Suprapubic skin (tissue), 4 donors: ENCODE measurements at places on chromosomes 12 and 14.

DNA sequence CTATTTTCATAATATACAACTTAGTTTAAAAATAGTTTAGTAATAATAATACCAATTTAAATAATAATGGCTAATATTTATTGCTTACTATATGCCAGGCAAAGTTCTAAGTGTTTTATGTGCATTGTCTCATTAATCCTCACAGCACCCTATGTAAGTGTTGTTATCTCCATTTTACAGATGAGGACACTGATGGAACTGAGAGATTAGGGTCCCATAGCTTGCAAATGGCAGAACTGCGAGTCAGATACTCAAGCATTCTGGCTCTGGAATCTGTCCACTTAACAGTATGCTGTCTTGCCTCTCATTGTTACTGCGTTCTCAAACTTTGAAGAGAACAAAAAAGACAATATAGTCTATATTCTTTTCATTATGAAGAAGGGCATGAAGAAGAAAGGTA is 19.0 kb downstream of the AP5M1 start:
- DNase-seq, result no peak

DNA sequence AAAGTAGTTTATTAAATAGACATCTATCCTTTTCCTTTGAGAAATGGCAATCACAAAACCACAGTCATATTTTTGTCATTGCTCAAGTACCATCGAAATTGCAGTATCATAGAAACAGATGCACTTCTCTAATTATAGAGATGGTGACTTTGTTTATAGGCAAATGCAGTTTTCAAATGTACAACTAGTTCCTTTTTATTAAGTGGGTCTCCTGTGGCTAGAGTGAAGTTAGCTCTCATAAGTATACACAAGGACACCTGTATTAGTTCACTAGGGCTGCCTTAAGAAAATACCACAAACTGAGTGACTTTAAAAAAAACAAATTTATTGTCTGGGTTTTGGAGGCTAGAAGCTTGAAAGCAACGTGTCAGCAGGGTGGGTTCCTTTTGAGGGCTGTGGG is 62.8 kb downstream of the OTOGL start:
- DNase-seq, result no peak

DNA sequence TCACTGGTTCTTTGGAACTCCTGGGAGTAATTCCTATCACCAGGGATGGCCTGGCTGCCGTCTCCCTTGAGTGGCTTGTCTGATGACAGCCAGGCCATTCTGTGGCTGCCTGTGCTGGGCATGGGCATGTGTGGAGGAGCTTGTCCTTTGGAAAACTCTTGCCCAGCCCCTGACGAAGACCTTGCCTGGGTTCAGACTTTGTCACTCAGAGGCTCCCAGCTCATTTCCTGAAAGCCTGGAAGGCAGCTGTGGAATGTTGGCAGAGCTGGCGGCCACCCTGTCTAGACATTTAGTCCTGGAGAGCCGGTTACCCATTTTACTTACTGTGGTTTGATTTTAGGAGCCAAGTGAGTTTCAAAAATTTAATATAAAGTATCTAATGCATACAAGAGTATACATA is 34.0 kb downstream of the TUNAR start:
- peak; percentile 44 for DNase-seq

DNA sequence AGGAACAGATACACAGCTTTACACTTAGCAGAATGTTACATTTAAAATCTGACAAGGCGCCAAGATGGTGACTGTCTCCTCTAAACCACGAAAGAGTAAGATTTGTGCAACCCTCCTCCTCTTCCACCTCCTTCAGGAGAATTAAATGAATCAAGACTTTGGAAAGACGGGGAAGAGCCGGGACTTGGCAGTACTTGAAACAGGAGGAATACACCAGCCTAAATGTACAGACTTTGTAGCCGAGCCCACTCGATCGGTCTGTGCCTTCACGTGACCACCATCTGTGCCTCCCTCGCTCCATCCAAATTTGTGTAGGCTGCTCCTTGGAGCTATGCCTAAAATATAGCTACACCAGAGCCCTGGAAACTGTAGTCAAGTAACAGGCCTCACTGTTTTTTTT is 38.3 kb downstream of the SSPN start:
- no peak for DNase-seq

DNA sequence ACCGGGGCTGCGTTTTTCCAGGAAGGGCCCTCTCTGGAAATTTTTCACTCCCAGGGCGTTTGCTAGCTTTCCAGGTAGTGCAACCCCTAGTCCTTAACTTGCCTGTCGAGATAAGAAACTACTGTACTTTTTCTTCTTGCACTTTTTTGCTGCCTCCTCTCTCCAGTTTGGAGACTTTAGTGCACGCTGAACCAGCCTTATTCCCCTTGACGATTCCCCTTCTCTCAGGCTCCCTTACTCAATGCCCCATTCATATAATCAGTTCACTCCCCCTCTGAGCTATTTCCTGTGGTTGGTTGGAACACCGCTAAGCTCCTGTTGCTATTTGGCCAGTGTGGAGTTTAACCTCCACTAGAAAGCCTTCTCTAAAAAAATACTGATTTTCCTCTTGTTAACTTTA is 682 bp downstream of the CREBL2 start:
- no peak for DNase-seq

DNA sequence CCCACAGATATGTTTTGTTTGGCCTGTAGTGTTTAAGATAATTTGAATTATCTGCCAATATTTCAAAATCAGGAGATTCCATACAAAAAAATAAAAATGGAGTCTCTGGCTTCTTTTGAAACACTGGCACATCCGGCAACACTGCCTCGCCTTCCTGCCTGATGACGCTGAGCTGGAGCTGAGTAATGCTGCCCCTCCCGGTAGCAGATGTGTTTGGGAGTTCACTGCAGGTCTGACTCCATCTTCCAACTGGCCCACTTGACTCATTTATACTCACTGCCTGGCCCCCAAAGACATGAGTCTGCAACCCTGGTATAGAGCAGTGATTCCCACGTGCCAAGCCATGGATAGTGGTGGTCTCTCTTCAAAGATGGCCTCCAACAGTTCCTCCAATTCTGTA is 7.4 kb downstream of the CIT start:
- no peak for DNase-seq

DNA sequence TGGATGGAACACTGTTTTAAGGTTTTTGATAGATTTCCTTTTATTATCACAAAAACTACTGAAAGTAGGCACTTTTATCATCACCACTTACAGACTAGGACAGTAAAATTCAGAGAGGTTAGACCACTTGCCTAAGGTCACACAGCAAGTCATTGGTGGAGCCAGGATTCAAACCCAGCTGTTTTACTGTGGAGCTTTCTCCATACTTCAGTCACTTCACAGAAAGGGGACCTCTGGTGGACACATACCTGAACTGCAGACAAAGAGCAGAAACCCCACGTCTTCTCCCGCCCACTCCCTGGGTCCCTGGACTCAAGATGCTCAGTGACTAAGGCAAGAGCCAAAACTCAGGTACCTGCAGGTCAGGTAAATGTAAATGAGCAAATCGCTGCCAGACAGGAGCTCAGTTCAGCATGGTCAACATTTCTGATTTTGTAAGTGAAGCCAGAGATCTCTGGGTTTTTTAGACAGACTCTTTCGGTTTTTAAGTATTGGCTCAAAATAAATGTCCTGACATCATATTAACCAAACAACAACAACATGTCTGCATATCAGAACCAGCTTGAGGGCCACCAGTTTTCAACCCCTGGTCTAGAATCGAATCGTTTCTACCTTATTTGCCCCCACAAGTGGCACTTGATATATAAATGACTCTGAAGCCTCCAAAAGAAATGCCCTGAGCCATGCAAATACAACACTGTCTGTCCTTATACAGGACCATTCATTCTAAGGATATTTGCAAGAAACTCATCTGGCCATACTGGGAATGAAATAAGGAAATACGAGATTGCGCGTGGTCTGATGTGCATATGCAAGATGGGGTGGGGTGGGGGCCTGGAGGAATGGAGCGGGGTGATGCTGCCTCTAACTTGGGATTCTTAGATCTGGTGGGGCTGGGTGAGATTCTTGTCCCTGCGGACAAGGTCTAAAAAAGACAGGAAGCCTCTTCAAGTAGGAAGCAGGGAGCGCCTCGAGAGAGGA is 110.9 kb downstream of the KSR2 start:
- DNase-seq, result no peak

DNA sequence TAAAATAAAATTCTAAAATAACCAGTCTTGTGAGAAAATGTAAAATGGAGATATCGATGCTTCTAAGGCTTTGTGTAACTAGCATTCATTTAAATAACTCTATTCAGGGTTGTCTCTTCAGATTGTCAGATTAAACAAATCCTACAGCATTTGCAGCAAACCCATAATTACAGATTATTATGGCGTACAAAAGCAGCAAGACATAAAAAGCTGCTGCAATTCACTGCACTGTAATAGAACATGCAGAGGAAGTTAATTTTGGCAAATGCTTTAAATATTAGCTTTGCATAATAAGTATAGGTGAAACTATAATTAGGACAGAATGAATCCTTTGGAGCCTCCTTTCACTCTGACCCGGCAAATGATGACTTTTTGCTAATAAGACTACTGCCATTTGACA is 98.3 kb downstream of the INSM2 start:
- DNase-seq, result no peak

DNA sequence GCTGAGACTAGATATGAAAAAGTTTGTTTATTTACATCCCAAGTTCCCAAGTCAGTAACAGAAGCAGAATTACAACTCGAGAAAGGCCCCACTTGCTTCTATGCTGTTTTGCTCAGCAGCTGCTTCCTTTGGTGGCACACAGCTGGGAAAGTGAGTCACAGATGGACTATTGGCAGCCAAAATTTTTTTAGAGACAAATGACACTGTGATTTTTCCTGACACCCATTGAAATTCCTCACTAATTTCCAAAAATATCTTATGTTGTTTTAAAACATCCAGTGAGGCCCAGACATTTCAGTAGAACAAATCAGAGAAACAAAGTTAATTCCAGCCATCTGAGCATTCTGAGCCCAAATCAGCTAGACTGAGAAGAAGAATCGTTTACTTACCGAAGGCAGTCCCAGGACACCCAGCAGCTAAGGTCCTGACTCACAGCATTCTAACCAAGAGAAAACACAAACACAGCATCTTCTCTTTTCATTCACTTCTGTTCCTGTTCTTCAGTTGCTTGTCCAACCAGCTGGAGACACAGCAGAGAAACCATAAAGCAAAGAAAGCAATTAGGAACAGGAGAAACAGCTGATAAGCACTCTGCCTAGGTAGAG is 188.3 kb downstream of the DAD1 start:
- DNase-seq, result no peak

GRCh38 chr12:58066296-58066695 is 124.9 kb downstream of the ATP23 start:
- no peak for DNase-seq

DNA sequence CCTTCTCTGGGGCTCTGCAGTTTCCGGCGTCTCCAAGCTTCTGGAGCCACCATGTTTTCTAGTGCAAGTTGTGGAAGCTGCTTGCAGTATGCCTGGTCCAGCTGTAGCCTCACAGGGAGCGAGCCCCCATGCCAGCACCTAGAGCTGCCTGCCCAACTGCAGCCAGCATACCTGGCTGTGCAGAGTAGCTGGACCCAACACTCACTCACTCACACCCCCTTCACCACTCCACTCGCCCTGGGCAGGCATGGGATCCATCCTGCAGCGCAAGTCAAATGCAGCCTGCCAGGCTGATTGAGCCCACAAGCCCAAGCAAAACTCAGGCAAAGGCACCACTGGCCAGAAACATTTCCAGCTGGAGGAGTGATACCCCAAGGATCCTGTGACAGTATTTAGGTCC is 797.3 kb downstream of the SLC16A7 start:
- DNase-seq, result no peak

DNA sequence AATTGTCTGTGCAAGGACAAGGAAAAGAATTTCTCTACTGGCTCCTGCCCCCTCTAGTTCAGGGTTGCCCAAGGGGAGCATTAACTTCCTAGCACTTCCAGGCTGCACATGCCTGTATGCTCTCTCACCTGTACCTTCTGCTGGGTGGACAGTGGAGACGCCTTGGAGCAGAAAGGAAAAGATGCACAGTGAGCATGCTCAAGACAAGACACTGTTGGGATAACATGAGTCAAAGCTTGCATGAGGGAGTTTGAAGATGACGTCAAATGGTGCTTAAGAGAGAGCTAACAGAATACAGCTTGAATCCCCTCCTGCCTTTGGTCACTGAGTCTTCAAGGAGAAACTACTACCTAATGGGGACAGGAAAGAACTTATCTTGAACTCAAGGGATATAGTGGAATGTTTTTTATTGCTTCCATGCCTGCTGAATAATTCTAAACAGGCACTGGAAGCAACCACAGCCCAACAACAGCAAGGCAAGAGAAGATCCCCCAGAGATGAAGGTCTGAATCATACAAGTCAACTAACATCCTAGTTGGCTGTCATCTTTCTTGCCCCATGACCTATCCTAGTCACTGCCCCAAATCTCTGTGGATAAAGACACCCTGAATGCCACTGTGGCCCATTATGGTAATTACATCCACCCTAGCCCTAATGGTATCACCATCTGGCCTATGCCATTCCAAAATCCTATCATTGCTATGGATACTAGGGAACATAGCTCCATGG is 23.5 kb downstream of the RPS6KA5 start:
- no peak for DNase-seq

DNA sequence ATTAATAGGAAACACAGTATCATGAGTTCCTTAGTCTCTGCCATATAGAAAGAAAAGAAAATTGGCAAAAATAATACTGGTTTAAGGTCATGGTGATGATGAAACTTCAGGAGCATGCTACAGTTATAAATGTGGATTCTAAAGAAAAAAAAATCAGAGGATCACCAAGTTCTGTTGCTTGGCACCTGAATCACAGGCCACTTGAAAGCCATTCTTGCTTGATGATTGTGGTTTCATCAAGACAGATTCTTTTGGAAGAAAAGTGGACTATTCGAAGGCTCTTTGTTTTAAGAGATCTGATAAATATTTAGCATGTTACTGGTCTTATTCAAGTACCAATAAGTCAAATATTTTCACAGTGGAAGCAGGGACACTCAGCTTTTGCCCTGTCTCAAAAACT is 148.9 kb downstream of the SAMD4A start:
- DNase-seq, result no peak

GRCh38 chr14:56975521-56975920 is 165.2 kb upstream of the OTX2 start:
- DNase-seq, result no peak

GRCh38 chr12:22624548-22624869 is 462 bp upstream of the ETNK1 start:
- no peak for DNase-seq

- DNase-seq, result no peak
Measured at GRCh38 chr14:26389646-26390508, 208.0 kb downstream of the NOVA1 start.

GRCh38 chr12:16531621-16532020 is 74.3 kb downstream of the LMO3 start:
- DNase-seq, result no peak

GRCh38 chr14:56821177-56821576 is 10.9 kb upstream of the OTX2 start:
- no peak for DNase-seq

- DNase-seq, result no peak
Measured at GRCh38 chr12:58082996-58083395, 141.6 kb downstream of the ATP23 start.

- DNase-seq, result no peak
Measured at GRCh38 chr12:48004053-48004941, at the start of gene COL2A1. COL2A1 (minus strand) TSS chr12:48004476; CDS start chr12:48004321, 155 bp downstream.

DNA sequence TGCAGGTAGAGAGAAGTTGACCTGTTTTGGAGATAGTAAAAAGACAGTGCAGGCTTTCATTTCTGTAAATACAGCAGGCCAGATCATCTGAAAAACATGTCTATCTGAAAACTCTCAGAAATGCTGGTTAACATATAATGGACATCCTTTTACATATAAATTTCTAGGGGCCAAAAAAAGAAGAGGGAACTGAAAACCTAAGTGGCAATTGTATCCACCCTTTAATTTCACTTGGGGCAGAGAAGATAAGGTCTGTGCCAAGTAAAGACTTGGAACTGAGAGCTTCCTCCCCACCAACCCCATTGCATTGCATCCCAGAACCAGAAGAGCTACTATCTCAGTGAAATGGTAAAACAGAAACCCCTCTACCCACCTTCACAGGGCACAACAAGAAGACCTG is 141.0 kb downstream of the SRGAP1 start:
- no peak for DNase-seq
